ENCODE measurements at places on chromosomes 7 and 10. TPM values are rescaled to one million over a fixed set of nuclear protein-coding genes. Genes with fewer than 3 reads are reported as not detected.

DMBT1 gene
- total RNA-seq: 0.22 TPM

AQP1 gene
- 0.40 TPM for total RNA-seq

TEX47 gene
- not detected for total RNA-seq

MINDY3 gene
- total RNA-seq: 14.9 TPM

DENND2A gene
- total RNA-seq: 0.78 TPM

CLDN3 gene
- 2.8 TPM for total RNA-seq

SEMA3E gene
- 2.3 TPM for total RNA-seq

ASZ1 gene
- not detected for total RNA-seq

NUDT5 gene
- total RNA-seq: 150 TPM

CD36 gene
- total RNA-seq: 0.08 TPM

SLC26A3 gene
- total RNA-seq: not detected
